ENCODE measurements at places on chromosomes 6 and 20.

GRCh38 chr20:49399329-49399728, 83.1 kb downstream of the KCNB1 start:
- no peak for DNase-seq

DNA sequence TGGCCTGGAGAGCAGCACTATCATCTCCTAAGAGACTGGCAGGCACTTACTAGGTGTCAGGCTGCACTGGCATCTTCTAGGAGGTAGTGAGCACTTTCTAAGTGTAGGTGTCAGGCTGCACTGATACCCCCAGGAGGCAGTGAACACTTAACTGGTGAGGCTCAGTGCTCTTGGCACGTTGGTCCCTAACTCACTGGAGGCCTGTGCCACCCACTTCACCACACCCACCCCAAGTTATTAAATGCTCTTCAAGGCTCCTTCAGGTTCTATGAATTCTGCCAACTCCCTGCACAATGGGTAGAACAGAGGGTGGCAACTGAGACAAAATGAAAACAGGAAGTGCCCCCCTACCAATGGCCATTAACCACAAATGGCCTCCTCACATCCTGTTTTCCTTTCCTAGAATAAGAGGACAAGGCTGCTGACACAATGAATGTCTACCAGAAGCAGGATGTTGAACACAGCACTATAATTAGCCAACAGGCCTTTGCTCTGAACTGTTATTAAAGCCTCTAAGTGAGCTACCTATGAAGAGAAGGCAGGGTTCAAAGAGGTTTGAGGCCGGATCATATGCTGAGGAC, 29.4 kb downstream of the NCOA5 start:
- no peak for DNase-seq

DNA sequence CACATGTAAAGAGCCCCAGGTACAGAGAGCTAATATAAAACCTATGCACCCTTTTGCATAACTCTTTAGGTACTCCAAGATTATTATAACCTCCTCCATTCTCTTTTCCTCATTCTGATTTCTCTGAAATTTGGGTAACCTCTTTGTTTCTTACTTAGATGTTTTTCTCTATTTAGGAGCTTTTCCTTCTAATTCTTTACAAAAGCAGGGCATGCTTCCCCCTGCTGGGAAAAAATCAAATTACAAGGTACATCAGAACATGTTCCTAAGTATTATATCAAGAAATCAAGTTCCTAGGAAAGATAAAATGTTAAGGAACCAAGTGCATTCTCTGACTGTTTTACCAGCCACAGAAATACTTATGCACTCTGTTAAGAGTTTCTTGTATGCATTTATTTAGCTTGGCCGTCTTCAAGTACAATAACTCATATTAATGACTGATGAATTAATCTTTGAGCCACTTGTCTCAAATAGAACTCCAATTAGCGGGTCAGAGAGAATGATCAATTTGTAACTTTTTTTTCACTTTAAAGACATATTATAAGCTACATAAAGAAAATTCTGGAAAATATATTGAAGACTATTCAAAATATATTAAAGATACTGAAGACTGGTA, 2.1 kb downstream of the KHDRBS2 start:
- no peak for DNase-seq

- no peak for DNase-seq
These were observed 159.3 kb upstream of the MARCKS start for GRCh38 chr6:113697632-113698410.

DNA sequence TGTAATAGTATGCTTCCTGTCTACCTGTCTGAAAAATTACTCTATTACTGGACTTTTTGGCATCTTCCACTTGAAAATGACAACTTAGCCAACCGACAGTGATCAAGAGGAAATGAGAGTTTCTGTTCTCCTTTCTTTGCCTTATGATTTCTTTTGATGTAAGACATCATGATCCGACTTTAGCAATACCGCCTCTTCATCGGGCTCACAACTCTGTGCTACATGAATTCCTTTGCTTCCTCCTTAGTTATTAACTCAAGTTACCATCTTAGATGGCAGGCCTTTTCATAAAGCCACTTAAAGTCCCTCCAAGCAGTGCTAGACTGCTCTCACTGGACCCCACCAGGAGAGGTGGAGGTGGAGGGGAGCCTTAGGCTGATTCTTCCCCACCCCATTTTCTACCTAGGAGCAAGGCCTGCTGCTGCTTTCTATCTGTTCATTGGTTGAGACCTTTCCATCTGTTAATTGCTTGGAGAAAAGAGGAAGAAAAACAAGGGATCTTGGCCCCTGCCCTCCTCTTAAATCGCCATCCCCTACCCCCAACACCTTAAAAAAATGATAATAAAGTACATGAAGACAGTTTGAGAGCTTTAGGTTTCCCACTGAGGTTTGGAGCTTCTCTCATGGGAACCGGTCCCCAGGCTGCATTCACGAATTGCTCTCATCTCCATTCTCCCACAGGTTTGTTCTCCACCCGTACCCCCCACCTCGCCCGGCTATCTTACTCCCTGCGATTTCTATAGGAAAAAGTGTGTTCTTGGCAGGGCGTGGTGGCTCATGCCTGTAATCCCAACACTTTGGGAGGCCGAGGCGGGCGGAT, 21.6 kb upstream of the MCM3 start:
- no peak for DNase-seq

DNA sequence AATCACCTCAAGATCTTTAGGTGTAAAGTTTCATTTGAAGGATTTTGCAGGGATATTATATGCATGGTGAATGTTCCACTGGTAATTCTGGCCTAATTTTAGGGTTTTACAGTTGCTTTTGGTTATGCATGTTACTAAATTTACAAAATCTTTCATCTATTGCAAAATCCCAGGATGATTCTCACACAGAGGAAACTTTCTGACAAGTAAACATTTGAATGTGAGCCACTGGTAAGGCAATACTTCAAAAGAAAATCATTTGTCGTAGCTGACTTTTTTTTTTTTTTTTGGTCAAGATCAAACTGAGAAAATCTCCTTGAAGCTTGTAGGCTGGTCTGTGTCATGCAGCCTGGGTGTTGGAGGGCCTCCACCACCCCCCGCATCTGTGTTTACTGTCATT, 141.9 kb upstream of the EXOC2 start:
- DNase-seq: no peak

DNA sequence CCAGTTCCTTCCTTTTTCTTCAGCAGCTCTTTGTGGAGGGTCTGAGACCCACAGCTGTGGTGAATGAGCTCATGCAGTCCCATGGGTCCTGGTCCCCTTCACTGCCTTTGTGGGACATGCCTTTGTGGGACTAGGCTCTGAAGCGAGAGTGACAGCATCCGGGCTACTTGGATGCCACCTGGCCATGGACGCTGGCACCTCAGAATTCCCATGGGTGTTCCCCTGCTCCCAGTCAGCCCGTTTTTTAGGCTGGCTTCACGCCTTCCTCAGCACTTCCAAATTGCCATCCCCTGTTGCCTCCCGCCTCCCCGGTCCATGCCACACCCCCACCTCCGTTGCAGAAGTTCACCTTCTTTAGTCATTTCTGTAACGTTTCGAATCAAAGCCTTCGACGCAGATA, 45.1 kb downstream of the RAMACL start:
- DNase-seq: no peak

DNA sequence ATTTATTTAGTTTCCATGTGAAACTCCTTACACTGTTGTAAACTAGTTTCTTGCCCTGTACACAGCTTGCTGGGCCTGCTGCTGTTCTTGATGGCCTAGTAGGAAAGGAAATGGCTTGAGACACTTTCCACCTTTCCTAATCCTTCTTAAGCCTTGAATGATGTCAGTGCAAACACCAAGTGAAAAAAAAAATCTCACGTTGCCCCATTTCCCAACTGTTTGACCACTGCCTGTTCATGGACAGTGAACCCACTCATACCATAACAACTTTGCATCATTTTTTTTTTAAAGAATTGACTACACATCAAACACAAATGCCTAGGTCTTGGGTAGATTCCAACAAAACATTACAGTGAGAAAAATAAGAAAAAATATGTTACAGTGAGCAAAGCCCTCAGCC, 653.6 kb upstream of the FLRT3 start:
- no peak for DNase-seq

- DNase-seq: no peak
These were observed 40.9 kb downstream of the HTR1E start for GRCh38 chr6:86978251-86978650.

DNA sequence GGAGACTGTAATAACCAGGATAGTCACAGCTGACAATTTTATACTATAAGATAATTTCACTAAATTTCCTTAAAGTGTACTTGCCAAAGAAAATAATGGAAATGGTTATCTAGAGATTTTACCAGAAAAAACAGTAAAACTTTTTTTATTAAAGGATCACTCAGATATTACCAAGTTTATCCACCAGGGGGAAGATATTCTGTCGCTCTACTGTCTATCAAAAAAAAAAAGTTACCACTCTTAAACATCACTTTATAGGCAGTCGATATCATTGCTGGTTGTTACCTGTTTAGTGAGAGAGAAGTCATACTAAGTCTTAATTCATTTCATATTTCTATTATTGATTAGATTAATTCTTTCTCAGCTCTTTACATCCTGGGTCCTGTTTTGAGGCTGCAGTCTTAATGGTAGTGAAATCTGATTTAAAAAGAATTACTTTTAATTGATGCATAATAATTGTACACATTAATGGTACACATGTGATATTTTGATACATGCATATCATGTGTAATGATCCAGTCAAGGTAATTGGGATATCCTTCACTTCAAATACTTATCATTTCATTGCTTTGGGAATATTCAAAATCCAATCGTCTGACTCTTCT, 18.9 kb downstream of the L3MBTL3 start:
- no peak for DNase-seq

DNA sequence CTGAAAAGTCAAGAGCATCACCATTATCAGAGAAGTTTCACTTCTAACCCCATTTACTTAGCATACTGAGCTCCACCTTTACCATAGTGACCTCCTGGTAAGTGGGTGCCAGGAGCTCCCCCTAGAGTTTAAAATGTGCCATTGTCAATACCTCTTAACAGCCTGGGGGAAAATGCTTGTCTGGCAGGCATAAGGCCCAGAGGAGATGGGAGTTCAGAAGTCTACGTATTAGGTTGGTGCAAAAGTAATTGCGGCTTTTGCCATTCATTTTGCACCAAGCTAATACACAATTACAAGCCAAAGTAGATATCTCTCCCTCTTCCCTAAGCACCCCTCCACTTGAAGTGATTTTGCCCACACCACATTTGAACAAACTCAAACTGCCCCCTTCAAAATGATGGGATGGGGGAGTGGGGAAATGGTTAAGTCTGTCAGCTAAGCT, 919.0 kb downstream of the KIF16B start:
- DNase-seq: no peak

DNA sequence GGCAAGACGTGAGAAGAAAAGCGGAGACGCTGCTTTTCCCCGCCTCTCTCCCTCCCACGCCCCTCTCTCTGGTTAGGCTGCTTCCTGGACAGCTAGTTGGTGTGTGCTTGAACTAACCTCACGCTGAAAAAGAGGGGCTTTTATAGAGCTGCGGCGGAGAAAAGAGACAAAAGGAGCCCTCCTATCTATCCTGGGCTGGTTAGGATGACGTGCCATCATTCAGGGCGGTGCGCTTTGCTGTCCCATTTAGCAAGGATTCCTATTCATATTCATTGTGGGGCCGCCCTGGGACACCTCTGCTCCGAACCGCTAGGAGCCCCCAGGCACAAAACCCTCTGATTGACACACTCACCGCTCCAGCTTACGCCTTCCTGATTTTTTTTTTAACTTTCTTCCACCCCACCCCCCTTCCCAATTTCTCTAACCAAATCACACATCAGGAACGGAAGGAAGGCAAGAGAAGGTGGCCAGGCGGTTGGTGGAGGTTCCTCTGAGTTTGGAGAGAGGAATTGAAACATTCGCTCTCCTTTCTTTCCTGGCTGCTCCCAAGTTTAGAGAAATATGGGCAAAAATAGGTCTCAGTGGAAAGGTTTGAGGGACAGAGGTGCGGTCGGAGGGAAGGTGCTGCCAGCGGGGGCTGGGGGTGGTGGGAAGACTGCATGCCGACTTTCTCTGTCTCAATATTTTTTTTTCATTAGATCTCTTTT, at the start of gene OLIG3:
Gene OLIG3 (minus strand): TSS at position 114 of the 707 bp plus-strand sequence. CDS start 224 bp downstream, outside the sequence.
- no peak for DNase-seq

- DNase-seq: no peak
These were observed 134.3 kb upstream of the CARMIL1 start for GRCh38 chr6:25144919-25145318.

DNA sequence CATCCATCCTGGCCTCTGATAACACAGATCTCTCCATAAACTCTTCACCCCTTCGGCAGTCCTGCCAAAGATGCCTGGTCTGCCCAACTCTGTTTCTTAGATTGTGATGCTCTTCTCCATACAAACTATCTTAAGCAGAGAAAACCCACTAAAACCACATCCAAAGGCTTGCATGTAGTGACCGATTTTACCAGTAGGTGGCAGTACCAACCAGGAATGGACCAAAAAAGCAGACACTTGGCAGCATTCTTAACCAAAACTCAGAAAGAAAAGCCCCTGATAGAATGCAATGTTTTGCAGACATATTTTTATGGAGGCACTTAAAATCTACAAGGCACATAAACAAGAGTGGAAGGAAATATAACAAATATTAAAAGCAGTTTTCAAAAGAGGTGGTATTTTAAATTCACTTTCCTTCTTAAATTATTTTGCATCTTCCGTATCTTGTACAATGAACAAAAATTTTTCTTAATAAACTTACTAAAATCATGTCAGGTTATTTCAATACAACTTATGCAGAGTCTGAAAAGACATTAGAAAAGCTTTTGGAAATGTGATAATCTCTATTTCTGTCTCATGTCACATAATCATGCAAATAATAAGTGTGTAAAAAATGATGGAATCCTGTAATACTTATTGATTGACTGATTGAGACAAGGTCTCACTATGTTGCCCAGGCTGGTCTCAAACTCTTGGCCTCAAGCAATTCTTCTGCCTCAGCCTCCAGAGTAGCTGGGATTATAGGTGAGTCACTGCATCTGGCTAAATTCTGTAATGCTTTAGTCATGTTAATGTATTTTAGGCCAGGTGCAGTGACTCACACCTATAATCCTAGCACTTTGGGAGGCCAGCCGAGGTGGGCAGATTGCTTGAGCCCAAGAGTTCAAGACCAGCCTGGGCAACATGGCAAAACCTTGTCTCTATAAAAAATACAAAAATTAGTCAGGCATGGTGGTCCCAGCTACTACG, 29.4 kb downstream of the LRP11 start:
- peak; percentile 72 for DNase-seq

GRCh38 chr6:30828027-30828962, 56.0 kb upstream of the DDR1 start:
- DNase-seq: peak; percentile 73

- no peak for DNase-seq
These were observed 10.8 kb downstream of the JARID2 start for GRCh38 chr6:15256538-15257271.

All from T-helper 9 cell (primary cell).